ENCODE measurements at places on chromosomes 16 and 17.

- DNase-seq = no peak
These were observed 43.2 kb downstream of the YPEL2 start for GRCh38 chr17:59374612-59375011.

- peak; percentile 45 for DNase-seq
These were observed 2.8 kb downstream of the EMP2 start for GRCh38 chr16:10577305-10578202.

GRCh38 chr17:79976451-79976850, 59.2 kb downstream of the TBC1D16 start:
- DNase-seq = no peak

GRCh38 chr16:23535901-23536300, 21.2 kb downstream of the EARS2 start:
- DNase-seq = no peak

- no peak for DNase-seq
These were observed 15.4 kb downstream of the UBN1 start for GRCh38 chr16:4862639-4863038.

- DNase-seq = no peak
These were observed 19.8 kb upstream of the NTN1 start for GRCh38 chr17:9001559-9001958.

- no peak for DNase-seq
These were observed 16.7 kb downstream of the EPOP start for GRCh38 chr17:38657824-38658740.

GRCh38 chr16:22007159-22007508, 777 bp upstream of the MOSMO start:
- no peak for DNase-seq

- DNase-seq = no peak
These were observed 158.0 kb upstream of the HS3ST3A1 start for GRCh38 chr17:13759518-13760335.

GRCh38 chr16:66948837-66949225, 12.2 kb upstream of the CES3 start:
- DNase-seq = no peak

DNA sequence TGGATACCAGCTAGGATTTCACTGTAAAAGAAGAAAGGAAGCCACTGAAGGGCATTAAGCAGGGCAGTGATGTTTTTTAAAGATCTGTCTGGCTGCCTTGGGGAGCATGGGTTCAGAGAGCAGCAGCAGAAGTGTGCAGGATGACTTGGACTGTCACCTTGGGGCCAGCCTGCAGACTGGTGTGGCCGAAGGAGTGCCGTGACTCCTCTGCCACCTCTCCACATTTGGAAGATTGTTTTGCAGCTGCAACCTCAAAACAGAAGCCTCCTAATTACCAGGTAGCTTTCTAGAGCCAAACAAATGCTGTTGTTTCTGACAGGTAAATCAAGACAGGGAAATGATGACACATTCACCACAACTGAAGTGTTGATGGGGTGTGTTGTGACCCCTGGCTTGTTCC, 681.4 kb downstream of the WWOX start:
- no peak for DNase-seq

DNA sequence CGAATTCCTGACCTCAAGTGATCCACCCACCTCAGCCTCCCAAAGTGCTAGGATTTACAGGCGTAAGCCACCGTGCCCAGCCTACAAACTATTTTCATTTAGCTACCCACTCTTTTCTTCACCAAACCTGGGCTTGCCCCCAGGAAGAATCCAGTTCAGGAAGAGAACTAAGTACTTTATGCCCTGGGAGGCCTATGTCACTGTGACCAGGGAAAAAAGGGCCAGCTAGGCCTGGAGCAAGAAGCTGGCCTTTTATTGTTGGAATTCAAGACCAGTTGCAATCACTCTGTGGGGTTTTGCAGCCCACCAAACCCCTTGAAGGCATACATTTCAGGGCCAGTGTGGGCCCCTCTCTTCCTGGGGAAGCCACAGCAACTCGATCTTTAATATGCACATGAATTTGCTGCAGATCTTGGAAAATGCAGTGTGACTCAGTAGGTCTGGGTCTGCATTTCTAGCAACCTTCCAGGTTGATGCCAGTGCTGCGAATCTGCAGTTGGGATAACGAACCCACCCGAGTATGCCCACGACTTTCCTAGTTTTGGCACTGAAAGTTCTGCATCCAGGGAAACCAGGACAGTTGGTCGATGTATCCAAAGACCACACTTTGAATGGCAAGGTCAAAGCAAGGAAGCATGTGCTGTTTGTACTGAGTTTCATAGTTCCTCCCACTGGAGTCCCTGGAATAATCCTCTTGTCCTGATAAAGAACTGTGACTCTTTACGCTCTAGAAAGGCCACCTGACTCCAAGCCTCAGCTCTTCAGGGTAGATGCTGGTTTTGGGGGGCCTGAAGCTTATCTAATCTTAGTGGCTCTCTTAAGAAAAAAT, 7.2 kb upstream of the MRPS23 start:
- DNase-seq = no peak

DNA sequence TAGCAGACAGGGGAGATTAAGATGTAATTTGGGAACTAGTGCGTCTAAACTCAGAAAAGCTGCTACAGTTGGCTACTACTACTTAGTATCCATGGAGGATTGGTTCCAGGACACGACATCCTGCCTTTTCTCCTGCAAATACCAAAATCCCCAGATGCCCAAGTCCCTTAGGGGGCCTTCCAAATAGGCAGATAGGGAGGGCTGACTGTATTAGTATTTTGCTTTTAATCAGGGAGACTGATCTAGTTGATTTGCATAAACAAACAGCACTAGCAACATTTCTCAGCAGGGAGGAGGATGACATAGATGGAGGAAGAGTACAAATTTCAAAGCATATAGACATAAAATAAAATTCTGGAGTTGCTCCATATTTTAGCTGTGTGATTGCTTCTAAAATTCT, 621.6 kb upstream of the GOT2 start:
- DNase-seq = no peak

Measured in neural progenitor cell (in vitro differentiated cells).